Activated naive CD4-positive, alpha-beta T cell treated with anti-CD3 and anti-CD28 coated beads, Interleukin-2, amount 50 U/mL, for 72 hours (primary cell): ENCODE measurements at places on chromosomes 11 and 22.

GRCh38 chr11:119378851-119379465 is 2.5 kb downstream of the USP2 start:
- no peak for DNase-seq

- no peak for DNase-seq
Observed at GRCh38 chr11:69416143-69416515, 65.3 kb upstream of the LINC01488 start.

GRCh38 chr22:44879301-44879680 is 126.9 kb downstream of the ARHGAP8 start:
- no peak for DNase-seq

GRCh38 chr11:57571606-57572005 is 4.1 kb upstream of the UBE2L6 start:
- no peak for DNase-seq

- peak; percentile 59 for DNase-seq
Observed at GRCh38 chr11:83194281-83195142, 1.0 kb downstream of the ANKRD42 start.

- peak; percentile 84 for DNase-seq
Observed at GRCh38 chr11:67265633-67266448, 432 bp upstream of the GRK2 start.

GRCh38 chr22:26671317-26672059 is 14.1 kb downstream of the MIAT start:
- DNase-seq: peak; percentile 77

DNA sequence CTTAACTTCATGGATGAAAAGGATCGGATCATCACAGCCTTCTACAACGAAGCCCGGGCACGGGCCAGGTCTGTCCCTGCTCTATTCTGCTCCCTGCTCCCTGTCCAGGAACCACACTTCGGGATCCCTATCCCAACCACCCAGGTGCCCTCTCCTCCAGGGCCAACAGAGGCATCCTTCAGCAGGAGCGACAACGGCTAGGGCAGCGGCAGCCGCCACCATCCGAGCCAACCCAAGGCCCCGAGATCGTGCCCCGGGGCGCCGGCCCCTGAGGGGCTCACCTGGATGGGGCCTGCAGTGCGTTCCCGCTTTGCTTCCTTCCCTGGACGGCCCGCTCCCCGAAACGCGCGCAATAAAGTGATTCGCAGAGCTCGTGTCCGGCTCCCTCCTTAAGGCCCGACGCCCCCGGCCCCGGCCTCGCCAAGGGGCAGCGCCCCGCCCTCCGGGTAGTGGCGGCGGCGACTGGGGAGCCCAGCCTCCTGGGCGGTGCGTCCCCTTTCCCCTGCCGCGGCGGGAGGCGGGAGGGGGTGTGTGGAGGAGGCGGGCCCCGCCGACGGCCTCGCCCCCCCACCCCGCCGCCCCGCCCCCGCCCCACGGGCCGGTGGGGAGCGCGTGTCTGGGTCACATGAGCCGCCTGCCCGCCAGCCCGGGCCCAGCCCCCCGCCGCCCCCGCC is at the start of gene VEGFB:
Gene VEGFB (plus strand): TSS at position 672 of the 674 bp plus-strand sequence. CDS start 250 bp downstream, outside the sequence.
- peak; percentile 73 for DNase-seq

- DNase-seq: no peak
Observed at GRCh38 chr22:38881997-38882879, 10.2 kb upstream of the CBX6 start.

GRCh38 chr22:43618517-43618916 is 193.6 kb downstream of the EFCAB6 start:
- DNase-seq: no peak

DNA sequence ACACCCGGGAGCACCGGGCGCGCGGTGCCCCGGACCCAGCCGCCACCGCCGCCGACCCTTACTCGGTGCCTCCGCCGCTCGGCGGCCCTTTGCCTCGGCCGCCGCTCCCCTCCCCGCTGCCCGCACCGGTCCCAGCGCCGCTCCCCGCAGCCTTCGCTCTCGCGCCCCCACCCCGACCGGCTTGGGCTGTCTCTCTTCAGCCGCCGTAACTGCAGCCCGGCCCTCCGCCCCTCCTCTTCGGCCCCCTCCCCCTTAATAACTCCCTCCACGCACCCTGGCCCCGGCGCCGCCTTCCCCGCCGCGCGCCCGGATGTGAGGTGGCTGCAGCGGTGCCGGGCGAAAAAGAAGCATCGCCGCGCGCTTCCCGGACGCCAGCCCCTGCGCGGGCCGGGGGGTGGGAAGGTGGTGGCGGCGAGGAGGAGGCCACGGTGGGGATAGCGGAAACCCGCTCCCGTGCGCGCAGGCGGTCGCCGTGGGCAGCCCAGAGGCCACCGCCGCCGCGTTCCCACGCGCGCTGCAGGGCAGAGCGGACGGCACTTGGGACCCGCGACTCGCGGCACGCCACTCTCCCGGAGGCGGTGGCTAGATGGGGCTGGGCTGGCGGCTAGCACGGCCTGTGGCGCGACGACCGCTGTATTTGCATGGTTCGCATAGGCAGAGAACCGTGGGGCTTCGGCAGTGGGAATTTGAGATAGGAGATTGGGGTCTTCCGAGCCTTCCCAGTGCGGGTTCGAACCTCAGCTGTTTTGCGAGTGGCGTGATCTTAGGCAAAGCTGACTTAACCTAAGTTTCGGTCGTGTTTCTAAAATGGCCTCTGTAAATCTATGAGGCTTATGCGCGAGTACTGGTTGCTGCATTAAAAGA is at the start of gene EIF4ENIF1:
Gene EIF4ENIF1 (minus strand): TSS at position 211 of the 864 bp plus-strand sequence. CDS start 1,124 bp downstream, outside the sequence.
- DNase-seq: peak; percentile 82

GRCh38 chr11:106397787-106398501 is 320.5 kb downstream of the AASDHPPT start:
- DNase-seq: no peak

DNA sequence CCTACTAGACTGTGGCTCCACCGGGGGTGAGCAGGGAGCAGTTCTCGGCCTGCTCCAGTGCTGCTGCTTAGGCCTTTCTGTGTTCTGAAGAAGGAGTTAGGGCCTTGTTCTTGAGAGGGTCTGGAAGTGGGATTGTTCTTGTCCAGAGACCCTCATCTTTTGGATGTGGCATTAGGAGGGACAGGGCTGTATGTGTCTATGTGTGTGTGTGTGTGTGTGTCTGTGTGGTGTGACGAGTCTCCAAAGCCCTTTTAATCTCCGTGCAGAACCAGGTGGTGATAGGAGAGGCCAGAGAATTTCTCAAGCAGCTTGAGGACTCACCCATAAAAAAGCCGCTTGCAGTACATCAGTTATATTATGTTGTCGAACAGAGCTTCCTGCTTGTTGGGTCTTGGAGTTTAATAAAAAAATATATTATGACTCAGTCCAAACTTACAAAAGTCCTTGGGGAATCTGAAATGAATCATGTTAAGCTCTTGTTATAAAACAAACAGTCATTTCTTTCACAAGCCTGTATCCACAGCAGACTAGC is 196.5 kb downstream of the TENM4 start:
- no peak for DNase-seq

GRCh38 chr22:37278261-37278660 is 4.0 kb upstream of the CYTH4 start:
- no peak for DNase-seq
